LoVo (cell line): ENCODE measurements at places on chromosomes 6 and 20.
A peak's percentile ranks its signal among the peaks of the same experiment; 100 is the strongest.

- DNase-seq: no peak
Observed at GRCh38 chr20:20439602-20440190, 71.8 kb downstream of the INSM1 start.

- peak; percentile 46 for DNase-seq
Observed at GRCh38 chr20:16476032-16476431, 97.2 kb downstream of the KIF16B start.

- DNase-seq: no peak
Observed at GRCh38 chr6:169087443-169088041, 166.1 kb downstream of the THBS2 start.

- peak; percentile 35 for DNase-seq
Observed at GRCh38 chr6:15247500-15248450, 1.9 kb downstream of the JARID2 start.

- peak; percentile 64 for DNase-seq
Observed at GRCh38 chr20:10708351-10709185, 34.8 kb upstream of the JAG1 start.

DNA sequence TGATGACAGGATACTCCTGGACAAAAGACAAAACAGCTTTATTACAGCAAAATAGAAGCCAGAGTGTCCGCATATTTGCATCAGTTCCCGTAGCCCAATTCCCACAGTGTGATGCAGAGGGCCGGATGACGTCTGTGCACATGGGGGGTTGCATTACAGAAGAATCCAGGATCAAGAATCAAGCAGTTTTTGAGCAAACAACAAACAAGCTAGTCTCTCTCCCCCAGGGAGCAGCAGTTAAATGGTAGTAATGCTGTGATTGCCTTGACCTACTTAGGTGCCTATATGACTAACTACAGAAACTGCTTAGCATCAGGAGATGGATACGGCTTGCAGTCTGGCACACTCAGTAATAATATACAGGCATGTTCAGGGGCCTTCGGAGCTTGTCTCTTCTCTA, 3.2 kb upstream of the SDHAF4 start:
- DNase-seq: no peak
